ENCODE measurements at places on chromosomes 2 and 18. TPM values are rescaled to one million over a fixed set of nuclear protein-coding genes. Genes with fewer than 3 reads are reported as not detected.

GRCh38 chr2:226002438-226002837, 602.9 kb downstream of the NYAP2 start:
- no peak for DNase-seq

DNA sequence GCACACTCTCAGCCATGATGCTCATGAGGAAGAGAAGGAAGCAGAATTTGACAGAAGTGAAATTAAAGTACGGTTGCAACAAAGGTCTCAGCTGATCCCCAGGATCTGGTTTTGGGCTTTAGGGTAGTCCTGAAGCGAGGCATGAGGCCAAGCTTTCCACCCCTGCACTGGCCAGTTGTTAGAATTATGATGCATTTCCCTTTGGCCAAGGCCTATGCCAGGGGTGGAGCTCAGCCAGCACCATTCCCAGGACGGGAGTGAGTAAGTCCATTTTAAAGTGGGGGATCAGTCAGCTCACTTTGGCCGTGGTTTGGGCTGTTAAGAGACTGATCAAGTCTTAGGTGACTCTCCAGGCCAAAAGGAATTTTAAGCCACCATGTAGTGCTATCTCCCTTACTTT, 314.5 kb upstream of the MMADHC start:
- no peak for DNase-seq

GRCh38 chr2:31238126-31238905, 4.4 kb downstream of the EHD3 start:
- no peak for DNase-seq

The CNDP1 gene
- total RNA-seq = not detected

- no peak for DNase-seq
These were observed 234.3 kb downstream of the SEPTIN10 start for GRCh38 chr2:109379507-109379906.

DNA sequence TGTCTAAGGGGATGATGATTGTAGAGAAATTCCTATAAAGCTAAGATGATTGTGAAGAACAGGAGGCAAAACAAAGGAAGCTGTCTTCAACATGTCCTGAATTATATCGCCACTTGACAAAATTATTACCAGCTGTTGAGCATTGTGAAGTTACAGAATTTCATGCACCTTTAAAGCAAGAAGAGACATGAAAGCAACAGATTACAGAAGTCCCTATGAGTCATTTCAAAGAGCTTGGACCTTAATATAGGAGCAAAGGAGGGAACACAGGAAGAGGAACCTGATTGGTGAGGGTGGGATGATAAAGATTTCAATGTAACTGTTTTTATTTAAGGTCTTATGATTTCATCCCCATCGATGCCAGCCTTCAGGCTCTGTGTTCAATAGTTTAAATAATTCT, 526.9 kb upstream of the HNMT start:
- DNase-seq = no peak
